ENCODE measurements at places on chromosomes 5 and 9. TPM values are rescaled to one million over a fixed set of nuclear protein-coding genes. Genes with fewer than 3 reads are reported as not detected.

GRCh38 chr9:125992557-125992956 lies 245.4 kb downstream of the PBX3 start:
- DNase-seq: no peak

DNA sequence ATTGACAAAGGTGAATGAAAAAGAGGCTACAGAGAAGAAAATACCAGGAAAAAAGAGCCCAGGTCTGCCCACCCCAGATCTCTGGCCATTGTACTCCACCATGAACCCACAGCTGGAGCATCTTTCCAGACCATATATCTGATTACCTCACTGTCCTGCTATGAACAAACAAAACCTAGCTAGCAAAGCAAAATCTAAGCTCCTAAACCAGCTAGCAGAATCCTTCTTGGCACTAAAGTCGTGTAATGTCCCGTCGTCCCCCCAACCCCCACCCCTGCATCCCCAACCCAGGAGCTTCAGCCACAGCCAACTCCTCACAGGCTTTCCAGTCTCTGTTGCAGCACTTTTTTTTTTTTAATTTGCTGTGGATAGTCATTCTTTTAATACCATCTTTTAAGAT lies 2.5 kb downstream of the C1QTNF3 start:
- DNase-seq: no peak

The BHMT gene
- 0.93 TPM for total RNA-seq

The PCA3 gene
- not detected for total RNA-seq

The IL4 gene
- total RNA-seq: not detected

- DNase-seq: peak; percentile 37
Observed at GRCh38 chr5:102295534-102296177, 428 bp downstream of the SLCO4C1 start.

The OMD gene
- not detected for total RNA-seq

GRCh38 chr9:77460938-77461337 lies 187.2 kb downstream of the GNA14 start:
- no peak for DNase-seq

DNA sequence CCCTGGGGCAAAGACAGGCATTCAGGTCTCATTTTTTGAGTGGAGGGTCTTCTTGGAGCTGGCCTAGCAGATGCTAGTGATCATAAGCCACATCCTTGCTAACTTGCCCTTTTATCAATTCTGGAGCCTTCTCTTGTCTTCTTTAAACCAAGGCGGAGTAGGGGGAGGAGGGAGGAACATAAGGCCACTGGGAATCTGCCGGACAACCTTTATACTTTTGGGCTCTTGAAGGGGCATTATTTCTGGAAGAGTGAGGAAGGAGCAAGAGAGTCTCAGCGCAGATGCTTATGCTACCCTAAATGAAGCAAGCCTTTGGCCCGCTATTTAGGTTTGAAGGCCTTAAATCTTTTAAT lies 2.0 kb downstream of the TMEFF1 start:
- no peak for DNase-seq

The NTNG2 gene
- 5.1 TPM for total RNA-seq

DNA sequence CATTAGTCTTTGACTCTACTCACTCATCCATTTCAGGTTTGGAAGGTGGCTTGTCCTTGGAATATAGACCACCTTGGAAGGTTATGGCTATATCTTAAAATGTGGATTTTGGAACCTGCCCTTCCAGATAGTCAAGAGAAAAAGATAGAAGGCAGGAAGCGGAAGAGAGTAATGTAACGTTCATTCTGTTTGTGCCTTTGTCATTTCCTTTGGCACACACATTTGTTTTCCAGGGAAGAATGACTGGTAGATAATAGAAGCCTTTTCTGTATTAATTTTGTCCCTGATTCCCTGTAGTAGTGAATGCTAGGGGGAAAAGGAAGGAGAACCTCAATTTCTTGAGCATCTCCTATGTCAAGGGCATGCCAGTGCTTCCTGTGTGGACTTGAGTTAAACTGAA lies 54.7 kb downstream of the PPIC start:
- no peak for DNase-seq

GRCh38 chr5:6752236-6752635 lies 39.0 kb downstream of the TENT4A start:
- DNase-seq: no peak

The NUDT12 gene
- total RNA-seq: 11.1 TPM

The FRMPD1 gene
- total RNA-seq: not detected

The DHFR gene
- 74.9 TPM for total RNA-seq

The PCDHGA2 gene
- not detected for total RNA-seq

- no peak for DNase-seq
Observed at GRCh38 chr9:113148781-113149510, 1.9 kb upstream of the SLC31A2 start.

- DNase-seq: no peak
Observed at GRCh38 chr5:36602704-36603321, 3.6 kb upstream of the SLC1A3 start.

DNA sequence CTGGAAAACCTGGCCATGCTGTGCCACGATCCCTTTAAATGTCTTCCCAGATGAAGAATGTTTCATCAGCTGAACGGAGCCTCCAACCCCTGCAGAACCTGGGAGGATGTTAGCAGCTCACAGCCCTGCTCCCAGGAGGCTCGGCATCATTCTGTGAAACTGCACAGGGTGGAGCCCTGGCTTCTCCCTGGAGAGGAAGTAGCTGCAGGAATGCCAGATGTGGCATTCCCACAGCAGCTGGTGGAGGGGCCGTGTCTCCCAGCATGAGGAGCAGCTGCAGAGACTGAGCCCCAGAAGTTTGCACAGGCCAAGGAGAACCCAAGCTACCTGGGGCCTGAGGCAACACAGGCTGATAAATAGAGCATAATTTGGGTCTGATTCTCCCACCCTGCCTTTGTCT lies 165.8 kb upstream of the MAP3K1 start:
- DNase-seq: no peak

Measured in Caki2 (cell line).